ENCODE measurements at places on chromosomes 1 and 21.

DNA sequence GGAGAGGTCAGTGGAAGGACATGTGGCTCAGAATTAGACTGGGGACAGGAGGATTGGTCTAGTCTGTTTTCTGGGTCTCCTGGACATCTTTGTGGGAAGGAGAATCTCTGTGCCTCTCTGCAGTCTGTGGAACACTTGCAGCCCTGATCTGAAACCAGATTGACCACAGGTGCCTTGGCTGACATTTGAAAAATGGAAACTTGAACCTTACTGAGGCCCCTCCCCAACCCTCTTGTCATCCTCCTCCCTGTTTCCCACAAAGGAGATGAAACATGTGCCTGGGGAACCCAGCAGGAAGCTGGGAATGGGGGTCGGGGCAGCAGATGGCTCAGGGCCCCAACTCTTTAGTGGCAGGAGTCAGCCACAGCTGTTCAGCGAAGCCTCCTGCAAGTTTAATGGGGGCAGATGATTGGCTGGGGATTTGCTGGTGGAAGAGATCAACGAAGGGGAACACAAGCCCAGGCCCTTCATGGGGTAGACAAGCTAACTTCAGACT, 18.1 kb downstream of the VASH2 start:
- DNase-seq = no peak

DNA sequence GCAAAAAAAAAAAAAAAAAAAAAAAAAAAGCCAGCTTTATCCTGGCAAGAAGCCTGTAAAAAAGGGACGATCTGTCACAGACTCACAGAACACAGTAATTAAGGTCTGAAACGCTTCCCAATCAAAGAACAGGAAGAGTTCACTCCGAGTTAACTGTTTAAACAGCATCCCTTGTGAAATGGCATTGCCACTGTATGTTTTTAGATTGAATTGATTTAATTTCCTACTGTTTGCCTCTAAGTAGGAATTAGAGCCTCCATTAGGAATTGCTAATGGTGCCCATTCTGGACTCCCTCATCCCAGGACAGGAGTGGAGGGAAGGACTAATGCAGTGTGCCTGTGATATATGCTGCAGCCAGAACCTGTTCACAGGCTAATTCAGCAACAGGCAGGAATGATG, 370.8 kb downstream of the RWDD3 start:
- DNase-seq = no peak

GRCh38 chr1:101203820-101204540, 32.8 kb upstream of the S1PR1 start:
- peak; percentile 83 for DNase-seq

GRCh38 chr21:35927262-35927661, 133.1 kb downstream of the SETD4 start:
- no peak for DNase-seq

GRCh38 chr1:11320153-11320936, 47.3 kb downstream of the UBIAD1 start:
- peak; percentile 33 for DNase-seq

GRCh38 chr1:207691841-207692240, 46.9 kb downstream of the CR1L start:
- DNase-seq = no peak

GRCh38 chr1:53739109-53739681, at the start of gene GLIS1:
Gene GLIS1 (minus strand): TSS chr1:53739164. CDS start chr1:53738064, 1,100 bp downstream.
- peak; percentile 83 for DNase-seq

GRCh38 chr1:3652548-3653285, 401 bp downstream of the TP73 start:
- no peak for DNase-seq

- no peak for DNase-seq
These were observed 518.6 kb upstream of the ZP4 start for GRCh38 chr1:238409191-238409850.

GRCh38 chr1:58804853-58805565, 21.2 kb upstream of the JUN start:
- no peak for DNase-seq

DNA sequence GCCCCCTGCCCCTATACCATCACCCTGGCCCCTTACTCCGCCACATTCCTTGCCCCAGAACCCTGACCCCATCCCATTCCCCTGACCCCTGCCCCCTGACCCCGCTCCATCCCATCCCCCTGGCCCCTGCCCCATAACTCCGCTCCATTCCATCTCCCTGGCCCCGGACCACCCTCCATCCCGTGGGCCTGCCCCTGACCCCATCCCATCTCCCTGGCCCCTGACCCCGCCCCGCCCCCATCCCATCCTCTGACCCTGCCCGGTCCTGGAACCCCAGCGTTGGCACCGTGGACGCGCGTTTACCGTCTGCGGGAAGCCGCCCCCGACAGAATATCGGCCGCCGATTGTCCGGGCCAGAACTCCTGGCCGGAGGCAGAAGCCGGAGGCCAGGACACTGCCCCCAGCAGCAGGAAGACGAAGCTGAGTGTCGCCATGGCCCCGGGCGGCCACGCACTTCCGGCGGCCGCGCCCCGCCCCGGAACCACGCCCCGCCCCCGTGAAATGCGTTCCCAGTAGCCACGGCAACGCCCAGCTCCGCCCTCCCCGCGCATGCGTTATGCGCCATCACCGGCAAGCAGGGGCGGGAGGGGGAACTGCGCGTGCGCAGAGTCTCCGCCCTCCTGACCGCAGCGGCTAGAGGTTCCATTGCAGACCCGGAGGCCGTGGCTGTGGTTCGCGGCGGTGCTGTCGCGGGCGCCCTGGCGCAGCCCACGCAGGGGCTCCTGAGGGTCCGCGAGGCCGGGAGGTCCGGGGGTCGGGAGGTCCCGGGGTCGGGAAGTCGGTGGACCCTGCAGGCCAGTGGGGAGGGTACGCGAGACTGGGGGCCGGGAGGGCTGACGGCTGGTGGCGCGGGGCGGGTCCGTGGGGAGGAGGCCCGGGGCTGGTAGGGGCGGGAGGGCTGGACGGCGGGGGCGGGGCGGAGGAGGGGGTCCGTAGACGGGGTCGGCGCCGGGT, at the start of gene POFUT2:
Gene POFUT2 (minus strand): TSS at position 458 of the 954 bp plus-strand sequence. CDS start 24 bp downstream, at position 434.
- DNase-seq = peak; percentile 96

DNA sequence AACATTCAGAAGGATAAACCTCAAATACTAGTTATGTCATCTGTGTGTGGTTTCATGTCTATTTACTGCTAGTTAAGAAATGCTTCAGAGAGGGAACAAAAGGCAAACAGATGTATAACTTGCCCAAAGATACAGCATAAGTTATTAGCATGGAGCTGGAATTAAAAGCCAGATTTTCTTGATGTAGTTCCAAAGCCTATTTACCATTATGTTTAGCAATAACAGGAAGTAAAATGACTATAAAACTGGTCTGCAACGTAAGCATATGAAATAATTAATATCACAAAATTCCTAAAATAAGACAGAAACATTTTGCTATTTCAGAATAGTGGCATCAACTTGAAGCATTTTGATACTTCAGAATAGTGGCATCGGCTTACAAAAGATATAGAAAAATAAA, 1232.8 kb downstream of the NCAM2 start:
- no peak for DNase-seq

GRCh38 chr1:150321826-150322166, 463 bp downstream of the PRPF3 start:
- DNase-seq = peak; percentile 10

DNA sequence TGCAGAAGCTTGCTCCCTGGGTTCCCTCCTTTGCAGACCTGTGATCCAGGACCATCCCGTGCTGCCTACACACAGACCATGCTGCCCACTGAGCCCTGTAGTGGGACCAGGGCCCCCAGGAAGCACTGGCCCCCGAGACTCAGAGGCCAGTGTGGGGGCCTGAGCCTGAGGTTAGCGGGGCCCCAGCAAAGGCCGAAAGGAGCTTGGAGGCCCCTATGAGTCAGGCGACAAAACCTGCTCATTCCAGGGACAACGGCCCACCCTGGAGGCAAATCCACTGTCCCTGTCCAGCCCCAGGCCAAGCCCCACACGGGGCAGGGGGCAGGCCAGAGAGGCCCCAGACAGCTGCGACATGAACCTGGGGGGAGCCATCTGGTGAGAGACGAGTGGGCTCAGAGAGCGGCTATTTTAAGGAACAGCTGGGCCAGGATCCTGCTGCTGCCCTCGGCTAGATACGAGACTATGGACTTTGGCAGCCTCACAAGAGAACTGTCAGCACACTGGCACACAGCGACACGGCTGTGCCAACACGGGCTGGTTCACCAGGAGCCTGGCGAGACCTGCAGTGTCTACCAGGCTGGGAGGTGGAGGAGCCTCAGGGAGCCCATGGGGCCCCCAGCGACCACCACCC, 74.7 kb downstream of the ARHGEF16 start:
- peak; percentile 24 for DNase-seq

- no peak for DNase-seq
These were observed 109.4 kb upstream of the DUSP10 start for GRCh38 chr1:221851336-221851735.

- peak; percentile 17 for DNase-seq
These were observed 476 bp downstream of the AXDND1 start for GRCh38 chr1:179366093-179366800.

DNA sequence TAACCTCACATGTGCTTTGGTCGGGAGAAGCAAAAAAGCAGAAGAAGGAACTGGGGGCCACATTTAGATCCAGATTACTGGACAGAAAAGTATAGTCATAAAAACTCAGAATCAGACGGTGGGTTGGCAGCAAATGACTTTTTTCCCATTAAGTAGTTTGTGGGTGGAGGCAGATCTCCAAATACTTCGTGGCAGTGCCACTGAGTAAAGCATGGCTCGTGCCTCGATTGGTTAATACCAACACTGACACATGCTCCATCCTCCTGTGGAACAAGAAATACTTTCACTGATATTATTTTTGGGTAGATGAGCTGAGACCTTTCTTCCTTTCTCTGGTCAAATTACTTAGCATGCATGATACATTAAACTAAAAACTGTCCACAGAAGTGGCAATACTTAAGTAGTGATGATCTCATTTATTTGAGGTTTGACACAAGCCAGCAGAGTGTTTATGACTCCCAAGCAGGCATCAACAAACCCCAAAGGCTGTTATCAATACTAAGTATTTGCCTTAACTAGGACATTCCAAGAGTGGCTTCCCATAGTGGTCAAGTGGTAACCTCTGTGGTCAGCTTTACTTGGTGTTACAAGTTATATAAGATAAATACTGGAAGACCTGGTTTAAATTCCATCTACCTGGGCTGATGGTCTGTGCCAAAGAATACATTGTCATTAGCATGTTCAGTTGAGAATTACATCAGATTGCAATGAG, 500.0 kb upstream of the RUNX1 start:
- no peak for DNase-seq

- DNase-seq = no peak
These were observed 141.8 kb downstream of the SYT2 start for GRCh38 chr1:202568410-202568809.

DNA sequence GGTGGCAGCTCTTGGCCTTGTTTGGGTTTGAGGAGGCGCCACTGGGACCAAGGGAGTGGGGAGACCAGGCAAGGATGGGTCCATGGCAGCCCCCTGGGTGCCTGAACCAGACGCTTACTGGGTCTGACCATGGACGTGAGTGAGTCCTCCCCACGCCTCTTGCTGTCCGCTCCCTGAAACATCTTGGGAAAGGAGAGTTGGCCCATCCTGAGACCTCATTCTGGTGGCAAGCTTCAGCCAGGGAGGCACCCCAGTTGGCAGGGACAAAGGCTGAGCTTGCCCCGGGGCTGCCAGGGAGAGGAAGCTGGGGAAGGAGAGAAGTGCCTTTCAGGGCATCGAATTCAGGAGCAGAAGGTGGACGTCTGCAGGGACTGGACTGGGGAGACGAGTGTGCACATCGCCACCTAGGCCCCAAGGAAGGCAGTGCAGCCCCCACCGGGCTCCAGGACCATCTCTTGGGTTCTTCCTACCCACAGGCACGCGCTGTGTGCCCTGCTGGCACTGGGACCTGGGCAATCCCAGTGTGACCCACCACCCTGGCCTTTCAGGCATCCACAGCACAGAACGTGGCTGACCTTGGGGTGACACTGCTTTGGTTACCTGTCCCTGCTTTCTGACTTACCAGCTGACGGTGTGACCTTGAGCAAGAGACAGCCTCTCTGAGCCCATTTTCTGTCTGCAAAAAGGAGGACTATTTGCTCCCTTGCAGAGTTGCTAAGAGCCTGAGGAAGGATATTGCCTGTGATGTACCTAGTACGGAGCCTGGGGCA, 132.9 kb upstream of the WNT4 start:
- DNase-seq = peak; percentile 45

All from lung microvascular endothelial cell (primary cell).